ENCODE measurements at places on chromosomes 5 and 9. TPM values are rescaled to one million over a fixed set of nuclear protein-coding genes. Genes with fewer than 3 reads are reported as not detected.

Gene NAIP
- 8.5 TPM for total RNA-seq

DNA sequence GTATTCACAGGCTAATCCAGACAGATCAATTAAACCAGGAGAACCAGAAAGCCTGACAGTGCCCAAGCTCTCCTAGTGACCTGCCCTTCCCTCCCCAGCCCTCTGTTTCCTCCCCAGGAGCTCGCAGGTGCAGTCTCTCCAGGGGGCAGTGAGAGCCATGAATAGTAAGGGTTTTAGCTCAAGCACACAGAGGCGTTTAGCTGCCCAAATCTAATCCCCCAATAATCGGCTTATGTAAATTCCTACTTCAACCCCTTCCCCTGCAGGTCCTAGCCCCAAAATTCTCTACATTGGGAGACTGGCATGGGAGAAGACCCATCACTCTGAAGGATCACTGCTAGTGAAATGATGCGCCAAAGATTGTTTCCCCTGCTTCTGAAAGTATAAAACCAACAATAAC, 10.5 kb upstream of the TAL2 start:
- no peak for ATAC-seq

DNA sequence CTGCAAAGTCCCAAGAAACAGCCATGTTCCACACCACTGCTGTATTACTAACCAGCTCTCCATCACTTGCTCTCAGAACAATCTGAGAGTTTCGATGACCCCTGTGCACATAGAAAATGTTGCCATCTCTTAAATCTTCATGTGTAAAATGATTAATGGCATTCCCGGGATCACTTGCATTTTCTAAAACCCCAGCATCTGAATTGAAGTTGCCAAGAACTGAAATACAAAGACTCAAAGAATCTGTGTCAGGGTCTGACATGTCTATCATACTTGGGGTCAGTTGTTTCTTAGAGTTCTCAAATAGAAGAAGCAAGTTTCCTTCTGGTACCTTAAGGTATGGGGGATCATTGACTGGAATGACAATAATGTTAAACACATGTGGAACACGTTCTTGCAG, 115.1 kb downstream of the ESM1 start:
- no peak for ATAC-seq

GRCh38 chr5:80916676-80917075, 43.5 kb upstream of the RASGRF2 start:
- ATAC-seq = no peak

- ATAC-seq = peak; percentile 53
Measured at GRCh38 chr5:96972599-96973334, 36.9 kb downstream of the LNPEP start.

Gene SLC6A19
- not detected for total RNA-seq

GRCh38 chr5:156109317-156110023, 217.5 kb upstream of the SGCD start:
- no peak for ATAC-seq

GRCh38 chr5:174446446-174446845, 277.9 kb upstream of the MSX2 start:
- no peak for ATAC-seq

Gene ACOT12
- total RNA-seq = not detected
